Endothelial cell of coronary artery (primary cell): ENCODE measurements at places on chromosomes 6 and 20. TPM values are rescaled to one million over a fixed set of nuclear protein-coding genes. Genes with fewer than 3 reads are reported as not detected.

The FAM217A gene
- total RNA-seq, result not detected in 2 replicates

The RBL1 gene
- total RNA-seq, result 7.8 and 8.6 TPM in 2 replicates

The PGBD1 gene
- total RNA-seq, result 5.9 and 7.1 TPM in 2 replicates

The MATN4 gene
- not detected in 2 replicates for total RNA-seq

The ACTR5 gene
- 8.5 and 9.3 TPM in 2 replicates for total RNA-seq

The HTR1E gene
- total RNA-seq, result not detected in 2 replicates

The OR12D3 gene
- not detected in 2 replicates for total RNA-seq

The SOX18 gene
- total RNA-seq, result 16.0 and 23.7 TPM in 2 replicates

The SLC17A4 gene
- not detected in 2 replicates for total RNA-seq

The MLN gene
- total RNA-seq, result not detected in 2 replicates

The FAM83B gene
- total RNA-seq, result under 0.01 TPM in 1 of 2 replicates, not detected in the other

The PRKN gene
- 0.09 TPM in 2 replicates for total RNA-seq

The OR2H1 gene
- total RNA-seq, result not detected in 2 replicates

The C6orf120 gene
- 17.7 and 22.5 TPM in 2 replicates for total RNA-seq

The CLPSL2 gene
- total RNA-seq, result not detected in 2 replicates

The PDE10A gene
- total RNA-seq, result 12.5 and 21.6 TPM in 2 replicates
